ENCODE measurements at places on chromosomes 1 and 21. TPM values are rescaled to one million over a fixed set of nuclear protein-coding genes. Genes with fewer than 3 reads are reported as not detected.
A peak's percentile ranks its signal among the peaks of the same experiment; 100 is the strongest.

The NT5C1A gene
- total RNA-seq, result 0.70 TPM

The SMG5 gene
- total RNA-seq, result 59.0 TPM

The MPL gene
- 16.6 TPM for total RNA-seq

The SPATA1 gene
- total RNA-seq, result 1.2 TPM

The TNNI3K gene
- total RNA-seq, result 0.50 TPM

The FGR gene
- 12.6 TPM for total RNA-seq

DNA sequence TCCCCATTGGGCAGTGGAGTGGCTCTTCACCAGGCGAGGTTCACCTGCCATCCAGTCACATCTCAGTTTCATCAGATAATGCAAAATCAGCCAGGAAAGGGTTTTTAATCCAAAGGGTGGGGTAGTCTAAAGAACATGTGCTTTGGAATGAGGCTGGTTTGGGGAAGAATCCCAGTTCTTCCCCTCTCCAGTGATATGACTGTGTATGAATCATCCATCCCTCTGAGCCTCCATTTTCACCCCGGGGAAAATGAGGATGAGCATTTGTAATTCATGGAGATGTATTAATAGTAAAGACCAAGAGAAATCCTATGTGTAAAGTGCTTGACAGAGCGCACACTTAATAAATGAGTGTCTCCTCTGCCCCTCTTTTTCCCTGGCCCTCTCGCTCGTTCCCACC lies 215.1 kb upstream of the FGGY start:
- H3K27me3 ChIP-seq, result peaks cover 26% of the 10 kb centered on the region
- no peak overlapping the region for H3K4me3 ChIP-seq
- no peak for DNase-seq
- no peak overlapping the region for H3K27ac ChIP-seq

DNA sequence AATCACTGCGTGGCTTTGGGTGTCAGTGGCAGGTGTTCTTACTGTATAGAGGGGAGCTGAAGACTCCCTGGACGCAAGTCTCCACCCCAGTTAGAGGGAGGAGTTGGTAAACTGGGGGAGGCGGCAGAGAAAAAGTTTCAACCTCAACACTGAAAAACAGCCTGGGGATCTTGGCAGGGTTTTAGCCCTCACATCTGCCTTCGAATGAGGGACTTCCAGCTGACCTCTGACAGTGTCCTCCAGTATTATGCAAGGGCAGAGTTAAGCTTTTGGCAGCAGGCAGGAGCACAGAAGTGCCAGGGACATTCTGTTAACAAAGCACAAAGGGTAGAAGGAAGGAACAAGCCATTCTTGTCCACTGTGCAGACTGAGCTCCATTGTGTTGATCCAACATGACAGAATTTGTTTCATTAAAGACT lies 41.2 kb upstream of the RAB4A start:
- H3K27me3 ChIP-seq, result peaks cover 24% of the 10 kb centered on the region
- no peak overlapping the region for H3K27ac ChIP-seq
- no peaks in the 10 kb centered on the region for H3K36me3 ChIP-seq
- no peak for DNase-seq
- H3K4me1 ChIP-seq, result peaks cover 4% of the 10 kb centered on the region

- no peak for DNase-seq
- H3K27me3 ChIP-seq, result peaks cover 46% of the 10 kb centered on the region
- no peak overlapping the region for H3K27ac ChIP-seq
- H3K4me1 ChIP-seq, result no peaks in the 10 kb centered on the region
Observed at GRCh38 chr1:78687914-78688313, 38.3 kb downstream of the IFI44 start.

- no peaks in the 10 kb centered on the region for H3K4me1 ChIP-seq
- no peaks in the 10 kb centered on the region for H3K27me3 ChIP-seq
- H3K36me3 ChIP-seq, result no peaks in the 10 kb centered on the region
- no peak for DNase-seq
Observed at GRCh38 chr1:118636004-118636403, 352.1 kb downstream of the TBX15 start.

DNA sequence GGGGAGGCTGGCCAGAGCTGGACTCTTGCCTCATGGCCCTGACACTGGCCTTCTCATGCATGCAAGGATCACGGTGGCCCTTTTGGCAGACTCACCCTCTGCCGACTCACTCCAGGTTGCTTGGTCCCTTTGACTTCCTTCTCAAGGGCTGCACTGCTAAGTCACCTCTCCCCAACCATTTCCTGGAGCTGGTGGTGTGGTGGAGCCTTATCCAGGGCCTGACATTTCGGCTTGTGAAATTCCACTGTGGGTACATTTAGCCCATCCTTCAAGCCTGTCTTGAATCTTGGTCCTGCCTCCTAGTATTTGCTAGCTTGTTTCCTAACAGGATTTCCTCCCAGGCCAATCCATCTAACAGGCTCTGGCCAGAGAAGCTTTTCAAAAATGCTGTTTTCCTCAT lies 52.6 kb upstream of the JUN start:
- no peaks in the 10 kb centered on the region for H3K27me3 ChIP-seq
- H3K4me1 ChIP-seq, result peaks cover 8% of the 10 kb centered on the region
- H3K36me3 ChIP-seq, result no peaks in the 10 kb centered on the region
- no peak for DNase-seq

GRCh38 chr21:42691901-42692559 lies 38.6 kb downstream of the PDE9A start:
- no peaks in the 10 kb centered on the region for H3K27me3 ChIP-seq
- H3K4me3 ChIP-seq, result no peak overlapping the region
- no peaks in the 10 kb centered on the region for H3K36me3 ChIP-seq
- no peak overlapping the region for H3K27ac ChIP-seq
- no peaks in the 10 kb centered on the region for H3K4me1 ChIP-seq

DNA sequence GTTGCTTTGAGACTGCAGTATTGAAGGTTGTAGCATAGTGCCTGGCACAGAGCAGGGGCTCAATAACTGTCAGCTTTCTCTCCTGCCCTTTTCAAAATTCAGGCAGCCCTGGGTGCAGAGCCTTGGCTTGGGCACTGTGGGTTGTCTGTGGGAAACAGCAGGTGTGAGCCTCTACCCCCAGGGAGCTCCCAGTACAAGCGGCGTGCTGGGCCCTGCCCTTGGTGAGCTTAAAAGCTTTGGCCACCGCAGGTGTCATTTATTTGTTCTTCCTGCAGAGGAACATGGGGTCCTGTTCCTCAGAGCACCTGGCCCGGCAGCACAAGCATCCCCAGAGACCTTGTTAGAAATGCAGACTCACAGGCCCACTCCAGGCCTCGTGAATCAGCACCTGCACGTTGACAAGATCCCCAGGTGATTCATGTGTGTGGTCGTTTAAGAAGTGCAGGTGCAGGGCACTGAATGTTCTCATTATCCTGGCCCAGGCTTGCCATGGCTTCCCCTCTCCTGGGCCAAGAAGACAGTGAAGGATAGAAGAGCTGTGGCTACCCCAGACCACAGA lies 29.9 kb upstream of the IGSF21 start:
- peaks cover 39% of the 10 kb centered on the region for H3K27me3 ChIP-seq
- no peaks in the 10 kb centered on the region for H3K4me1 ChIP-seq
- no peak overlapping the region for H3K4me3 ChIP-seq
- H3K36me3 ChIP-seq, result no peaks in the 10 kb centered on the region
- DNase-seq, result no peak
- no peak overlapping the region for H3K27ac ChIP-seq

DNA sequence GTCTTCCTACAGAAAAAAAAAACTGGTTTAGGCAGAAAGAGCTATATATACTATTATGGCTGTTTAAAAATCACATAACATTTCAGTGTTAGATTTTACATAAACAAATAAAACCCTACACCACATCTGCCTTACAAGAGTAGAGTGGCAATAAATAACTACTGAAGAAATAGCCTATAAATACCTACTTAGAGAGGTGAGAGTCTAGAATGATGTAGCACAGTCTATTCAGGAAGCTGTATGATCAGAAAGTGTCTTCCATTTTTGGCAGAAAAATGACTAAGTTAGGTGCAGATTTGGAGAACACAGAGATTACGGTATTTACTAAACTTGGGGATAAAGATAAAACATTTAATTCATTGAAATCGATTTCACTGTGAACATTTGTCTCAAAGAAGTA lies 75.5 kb downstream of the VAV3 start:
- no peak overlapping the region for H3K27ac ChIP-seq
- H3K36me3 ChIP-seq, result no peaks in the 10 kb centered on the region
- no peaks in the 10 kb centered on the region for H3K27me3 ChIP-seq
- H3K4me3 ChIP-seq, result no peak overlapping the region

DNA sequence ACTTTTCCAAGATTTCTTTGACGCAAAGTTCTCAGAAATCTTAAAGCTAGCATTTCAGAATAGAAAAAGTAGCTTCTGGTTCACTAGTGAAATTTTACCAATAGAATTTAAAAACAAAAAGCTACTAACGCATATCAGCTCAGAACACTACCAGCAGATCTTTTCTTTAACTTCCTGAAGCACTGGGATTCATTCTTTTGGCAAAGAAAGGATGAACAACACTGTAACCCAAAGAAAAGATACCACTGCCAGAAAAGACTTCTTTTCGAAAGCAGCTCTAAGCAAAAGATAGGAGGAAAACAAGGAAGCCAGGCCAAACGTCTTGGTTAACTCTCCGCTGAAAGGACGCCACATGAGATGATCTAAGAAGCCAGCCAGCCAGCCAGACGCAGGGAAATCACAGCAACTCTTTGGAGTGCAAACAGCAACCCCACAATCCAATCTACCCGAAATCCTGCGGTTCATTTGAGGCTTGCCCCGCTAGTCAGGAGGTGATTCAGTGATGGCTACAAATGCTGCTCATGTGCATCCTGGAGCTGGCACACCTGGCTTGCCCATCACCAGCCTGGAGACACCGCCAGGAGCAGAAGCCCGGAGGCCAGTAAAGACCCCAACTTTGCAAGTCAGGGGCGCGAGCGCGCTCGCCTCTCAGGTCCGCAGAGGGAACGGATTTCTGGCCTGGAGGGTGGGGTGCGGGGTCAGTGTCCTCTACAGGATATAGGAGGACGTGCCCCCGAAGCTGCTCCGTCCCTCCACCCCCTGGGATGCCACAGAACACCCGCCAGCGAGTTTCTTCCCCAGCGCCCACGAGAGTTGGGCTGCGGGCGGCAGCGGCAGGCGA lies 812 bp downstream of the NBPF1 start:
- no peaks in the 10 kb centered on the region for H3K4me1 ChIP-seq
- no peaks in the 10 kb centered on the region for H3K27me3 ChIP-seq
- no peak overlapping the region for H3K27ac ChIP-seq
- no peaks in the 10 kb centered on the region for H3K36me3 ChIP-seq

GRCh38 chr1:34874296-34874952 lies 14.9 kb upstream of the SMIM12 start:
- DNase-seq, result no peak
- no peak overlapping the region for H3K4me3 ChIP-seq
- peaks cover 21% of the 10 kb centered on the region for H3K36me3 ChIP-seq
- H3K27me3 ChIP-seq, result peaks cover 69% of the 10 kb centered on the region

- peaks cover 51% of the 10 kb centered on the region for H3K27me3 ChIP-seq
- H3K36me3 ChIP-seq, result no peaks in the 10 kb centered on the region
- peaks cover 3% of the 10 kb centered on the region for H3K4me1 ChIP-seq
- H3K4me3 ChIP-seq, result no peak overlapping the region
- DNase-seq, result no peak
Observed at GRCh38 chr1:37661401-37661800, 26.7 kb upstream of the RSPO1 start.

DNA sequence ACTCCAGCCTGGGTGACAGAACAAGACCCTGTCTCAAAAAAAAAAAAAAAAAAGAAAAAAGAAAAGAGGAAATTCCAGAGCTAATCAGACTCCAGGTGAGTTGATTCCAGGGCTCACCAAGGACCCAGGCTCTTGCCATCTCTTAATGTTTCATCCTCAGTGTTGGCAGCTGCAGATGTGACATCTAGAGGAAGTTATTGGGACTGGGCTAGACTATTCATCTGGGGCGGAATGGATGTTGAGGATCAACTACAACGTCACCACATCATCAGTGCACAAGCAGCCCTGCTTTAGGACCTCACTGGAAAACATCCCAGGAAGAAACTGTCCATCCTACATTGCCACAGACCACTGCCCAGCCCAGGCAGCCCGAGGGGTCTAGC lies 28.6 kb upstream of the PARP1 start:
- DNase-seq, result no peak
- no peaks in the 10 kb centered on the region for H3K36me3 ChIP-seq
- H3K27me3 ChIP-seq, result peaks cover 12% of the 10 kb centered on the region
- H3K4me1 ChIP-seq, result no peaks in the 10 kb centered on the region
- H3K27ac ChIP-seq, result no peak overlapping the region

- peaks cover 36% of the 10 kb centered on the region for H3K4me1 ChIP-seq
- peak overlapping the region; percentile 93 for H3K27ac ChIP-seq
- no peak for DNase-seq
- H3K27me3 ChIP-seq, result no peaks in the 10 kb centered on the region
- H3K36me3 ChIP-seq, result peaks cover 2% of the 10 kb centered on the region
Observed at GRCh38 chr1:66931590-66931989, 6.8 kb downstream of the MIER1 start.

- peaks cover 22% of the 10 kb centered on the region for H3K27me3 ChIP-seq
- no peak for DNase-seq
- H3K36me3 ChIP-seq, result no peaks in the 10 kb centered on the region
- H3K4me1 ChIP-seq, result peaks cover 2% of the 10 kb centered on the region
Observed at GRCh38 chr1:222096883-222097282, 355.0 kb upstream of the DUSP10 start.

DNA sequence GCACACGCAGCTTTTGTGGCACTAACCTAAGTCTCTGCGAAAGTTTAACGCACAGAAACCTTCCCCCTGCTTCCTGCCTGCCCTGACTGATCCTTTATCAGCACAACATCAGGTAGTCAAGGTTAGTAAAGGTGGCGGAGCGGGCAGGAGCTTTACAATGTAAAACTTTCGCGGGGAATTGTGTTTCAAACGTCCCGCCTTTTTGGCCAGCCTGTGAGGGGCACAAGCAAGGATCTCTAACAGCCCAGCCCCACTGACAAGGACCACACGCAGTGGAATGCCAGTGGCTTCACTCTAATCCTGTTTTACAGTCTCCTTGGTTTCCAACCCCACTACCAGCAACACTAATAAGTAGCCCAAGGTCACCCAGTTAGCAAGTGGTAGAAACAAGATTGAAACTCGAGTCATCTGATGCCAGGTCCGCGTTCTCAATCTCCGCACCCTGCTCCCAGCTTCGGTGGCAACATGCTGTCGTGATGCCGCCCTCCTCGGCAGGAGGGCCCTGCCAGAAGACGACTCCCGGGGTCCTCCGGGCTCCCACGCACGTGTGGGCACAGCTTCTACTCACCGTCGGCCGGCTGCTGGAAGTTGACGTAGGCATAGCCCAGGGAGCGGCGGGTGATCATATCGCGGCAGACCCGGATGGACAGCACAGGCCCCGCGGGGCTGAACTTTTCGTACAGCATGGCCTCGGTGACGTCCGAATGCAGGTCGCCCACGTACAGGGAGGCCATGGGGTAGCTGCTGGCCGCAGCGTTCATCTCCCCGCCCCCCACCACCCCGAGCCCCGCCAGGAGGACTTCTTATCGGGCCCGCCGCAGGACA lies 1.2 kb downstream of the PABPC4 start:
- H3K4me1 ChIP-seq, result peaks cover 34% of the 10 kb centered on the region
- no peaks in the 10 kb centered on the region for H3K27me3 ChIP-seq
- peak overlapping the region; percentile 88 for H3K27ac ChIP-seq
- H3K36me3 ChIP-seq, result no peaks in the 10 kb centered on the region
- peak; percentile 25 for DNase-seq

DNA sequence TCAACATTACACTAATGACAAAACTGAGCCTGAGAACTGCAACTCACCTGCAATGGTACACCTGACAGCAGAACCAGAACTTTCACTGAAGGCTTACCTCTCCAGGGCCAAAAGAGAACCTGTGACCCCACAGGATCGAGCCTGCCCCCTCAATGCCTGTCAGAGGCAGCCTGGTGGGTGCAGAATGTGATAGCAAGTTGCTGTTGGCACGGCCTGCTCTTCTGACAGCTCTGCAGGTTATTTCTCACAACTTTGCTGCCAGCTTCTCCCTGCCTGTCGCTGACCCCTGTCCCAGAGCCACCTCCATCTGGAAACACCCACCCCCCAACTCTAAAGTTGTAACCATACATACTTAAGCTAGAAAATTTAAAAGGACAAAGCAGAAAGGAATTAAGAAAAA lies 35.2 kb downstream of the HIVEP3 start:
- no peak overlapping the region for H3K4me3 ChIP-seq
- no peak for DNase-seq
- H3K36me3 ChIP-seq, result no peaks in the 10 kb centered on the region

All from T-helper 17 cell (primary cell).